ENCODE measurements at places on chromosomes 6 and 20.

GRCh38 chr20:6673071-6673470, 94.4 kb upstream of the BMP2 start:
- no peak for DNase-seq

- DNase-seq: peak; percentile 50
Measured at GRCh38 chr20:38222231-38222922, 38.2 kb downstream of the KIAA1755 start.

GRCh38 chr6:166673309-166673708, 46.3 kb upstream of the RPS6KA2 start:
- no peak for DNase-seq

DNA sequence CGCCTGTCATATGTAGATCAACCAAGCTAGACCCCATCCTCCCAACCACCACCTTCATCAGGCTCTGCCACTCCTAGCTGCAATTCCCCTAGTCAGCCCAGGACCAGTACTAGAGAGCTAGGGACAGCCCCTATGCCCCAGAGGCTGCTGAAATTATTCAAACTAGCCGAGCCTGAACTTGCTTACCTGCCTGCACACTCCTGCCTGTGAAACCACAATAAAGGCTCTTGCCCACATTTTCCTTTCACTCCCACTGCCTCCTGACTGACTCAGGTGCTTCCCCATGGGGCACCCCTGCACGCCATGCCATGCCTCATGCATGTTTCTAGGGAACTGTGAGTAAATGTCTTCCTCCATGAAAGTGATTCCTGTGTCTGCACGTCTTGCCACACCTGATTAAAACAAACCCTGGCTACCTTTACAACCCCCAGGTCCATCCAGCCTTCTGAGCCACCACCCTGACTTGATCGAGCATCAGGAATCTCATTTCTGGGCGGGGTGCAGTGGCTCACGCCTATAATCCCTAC, 66.5 kb upstream of the IER3 start:
- no peak for DNase-seq

DNA sequence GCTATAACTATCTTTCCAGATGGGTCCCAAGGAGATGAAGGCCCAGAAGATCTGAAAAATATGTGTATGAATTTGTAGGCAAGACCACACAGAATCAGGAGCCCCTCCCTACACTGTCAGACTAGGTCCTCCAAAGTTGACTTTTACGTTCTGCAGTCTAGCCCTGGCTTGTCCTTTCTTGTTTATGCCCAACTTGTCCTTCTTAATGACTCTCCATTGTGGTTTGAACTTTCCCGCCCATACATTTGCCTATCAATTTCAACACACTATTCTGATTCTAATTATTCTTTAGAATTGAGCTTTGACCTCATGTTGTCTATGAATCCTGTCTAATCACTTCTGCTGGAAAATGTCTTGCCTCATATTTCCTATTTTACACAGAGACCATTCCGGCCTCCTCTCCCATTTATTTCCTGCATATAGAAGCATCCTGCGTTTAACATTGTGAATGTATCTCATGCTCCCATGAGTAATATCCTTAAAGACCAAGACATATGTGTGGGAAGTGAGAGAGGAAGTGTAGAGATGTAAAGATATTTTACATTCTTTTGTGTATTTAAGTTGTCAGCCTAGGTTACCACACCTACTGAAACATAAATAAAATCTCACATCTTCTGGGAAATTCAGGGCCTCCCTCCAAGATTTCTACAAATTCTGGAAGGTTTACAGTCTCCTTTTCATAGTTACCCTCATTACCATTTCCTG, 348.3 kb downstream of the BCKDHB start:
- DNase-seq: peak; percentile 42

GRCh38 chr6:125571207-125571755, 178.2 kb upstream of the HEY2 start:
- no peak for DNase-seq

DNA sequence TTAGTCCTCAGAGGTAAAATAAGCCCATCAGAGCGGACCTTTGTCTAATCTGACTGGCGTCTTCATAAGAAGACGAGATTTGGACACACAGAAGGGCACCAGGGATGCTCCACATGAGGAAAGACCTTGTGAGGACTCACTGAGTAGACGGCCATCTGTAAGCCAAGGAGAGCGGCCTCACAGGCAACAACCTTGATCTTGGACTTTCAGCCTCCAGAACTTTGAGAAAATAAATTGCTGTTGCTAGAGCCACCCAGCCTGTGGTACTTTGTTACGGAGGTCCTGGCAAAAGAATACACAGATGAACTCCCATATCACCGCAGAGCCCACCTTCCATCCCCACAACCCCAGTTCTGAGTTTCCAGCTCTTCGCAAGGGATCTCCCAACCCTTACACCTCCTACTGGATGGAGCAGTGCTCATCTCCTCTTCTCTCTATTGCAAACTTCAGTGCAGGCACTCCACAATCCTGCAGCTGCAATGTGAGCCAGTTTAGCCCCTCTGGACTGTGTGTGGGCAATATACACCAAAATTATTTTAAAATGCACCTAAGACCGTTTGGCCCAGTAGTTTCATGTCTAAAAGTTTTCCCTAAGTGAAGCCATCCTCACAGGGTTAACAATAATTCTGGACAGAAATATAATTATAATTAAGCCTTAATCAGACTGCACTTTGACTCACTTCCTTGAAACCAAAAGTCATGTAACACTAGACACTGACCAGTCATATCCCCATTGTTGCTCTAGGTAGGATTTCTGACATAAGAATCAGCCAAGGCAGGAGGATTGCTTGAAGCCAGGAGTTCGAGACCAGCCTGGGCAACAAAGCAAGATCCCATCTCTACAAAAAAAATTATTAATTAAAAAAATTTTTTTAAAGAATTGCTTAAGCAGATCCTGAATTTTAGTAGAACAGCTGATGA, 8.8 kb upstream of the TRIM31 start:
- no peak for DNase-seq

- DNase-seq: peak; percentile 54
Measured at GRCh38 chr20:16801919-16802651, 53.9 kb downstream of the OTOR start.

- peak; percentile 54 for DNase-seq
Measured at GRCh38 chr6:159031846-159032245, 12.9 kb downstream of the TAGAP start.
